Stimulated activated CD4-positive, alpha-beta T cell treated with anti-CD3 and anti-CD28 coated beads, TNF-alpha, amount 100 ng/mL, for 1 hour (primary cell): ENCODE measurements at places on chromosomes 5 and 9.

DNA sequence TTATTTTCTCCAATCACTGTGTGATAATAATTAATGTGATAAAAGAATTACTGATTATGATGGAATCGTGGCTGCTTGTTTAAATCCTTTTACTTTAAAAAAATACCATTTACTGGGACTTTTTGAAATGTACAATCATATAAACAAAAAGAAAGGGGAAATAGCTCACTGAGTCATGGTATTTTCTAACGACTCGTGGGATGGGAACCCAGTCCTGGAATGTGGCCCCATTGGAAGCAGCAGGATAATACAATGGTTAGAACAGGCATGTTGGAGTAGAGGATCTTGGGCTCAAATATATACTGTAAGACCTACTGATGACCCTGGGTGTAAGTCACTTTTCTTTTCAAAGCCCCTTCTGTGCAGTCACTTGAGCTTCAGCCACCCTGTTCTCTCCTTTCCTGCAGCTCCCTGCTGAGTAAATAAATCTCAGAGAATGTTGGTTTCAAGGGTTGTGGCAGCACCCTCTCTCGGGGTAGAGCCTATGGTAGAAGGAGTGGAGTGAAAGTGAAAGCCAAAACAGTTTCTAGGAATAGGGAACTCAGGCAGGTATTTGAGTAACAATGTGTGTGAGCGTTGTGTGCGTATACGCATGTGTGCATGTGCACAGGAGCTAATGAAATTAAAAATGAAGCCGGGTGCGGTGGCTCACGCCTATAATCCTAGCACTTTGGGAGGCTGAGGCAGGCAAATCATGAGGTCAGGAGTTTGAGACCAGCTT is 40.8 kb upstream of the LARP1 start:
- no peak for DNase-seq

- DNase-seq = no peak
Observed at GRCh38 chr9:80507611-80508010, 935.8 kb downstream of the TLE4 start.

DNA sequence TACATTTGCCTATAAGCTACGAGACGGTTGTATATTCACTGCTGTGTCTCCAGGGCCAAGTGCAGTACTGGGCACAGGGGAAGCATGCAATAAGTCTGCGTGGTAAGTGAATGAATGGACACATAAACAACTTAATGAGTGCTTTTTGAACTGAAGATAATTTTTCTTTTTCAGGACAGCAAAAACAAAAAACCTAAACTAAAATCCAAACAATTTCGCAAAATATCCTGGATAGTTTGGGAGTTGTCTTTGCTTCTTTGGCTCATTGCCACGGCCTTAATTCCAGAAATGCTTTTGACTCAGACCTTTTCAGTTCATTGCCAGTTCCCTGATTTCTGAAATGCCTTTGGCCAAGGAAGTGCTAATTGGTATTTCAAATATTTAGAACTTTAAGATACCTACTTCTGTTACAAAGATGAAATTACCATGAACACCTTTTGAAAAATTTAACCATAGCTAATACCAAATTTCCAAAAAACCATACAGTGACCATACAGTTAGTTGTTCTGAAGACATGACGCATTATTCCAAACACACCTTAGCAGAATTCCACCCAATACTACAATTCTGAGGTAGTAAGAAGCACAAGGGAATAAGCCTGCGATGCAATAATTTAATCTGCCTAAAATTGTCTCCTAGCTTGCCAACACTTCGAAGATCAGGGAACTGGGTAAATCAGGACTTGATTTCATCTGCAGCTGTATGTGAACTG is 42.8 kb downstream of the TEK start:
- no peak for DNase-seq

DNA sequence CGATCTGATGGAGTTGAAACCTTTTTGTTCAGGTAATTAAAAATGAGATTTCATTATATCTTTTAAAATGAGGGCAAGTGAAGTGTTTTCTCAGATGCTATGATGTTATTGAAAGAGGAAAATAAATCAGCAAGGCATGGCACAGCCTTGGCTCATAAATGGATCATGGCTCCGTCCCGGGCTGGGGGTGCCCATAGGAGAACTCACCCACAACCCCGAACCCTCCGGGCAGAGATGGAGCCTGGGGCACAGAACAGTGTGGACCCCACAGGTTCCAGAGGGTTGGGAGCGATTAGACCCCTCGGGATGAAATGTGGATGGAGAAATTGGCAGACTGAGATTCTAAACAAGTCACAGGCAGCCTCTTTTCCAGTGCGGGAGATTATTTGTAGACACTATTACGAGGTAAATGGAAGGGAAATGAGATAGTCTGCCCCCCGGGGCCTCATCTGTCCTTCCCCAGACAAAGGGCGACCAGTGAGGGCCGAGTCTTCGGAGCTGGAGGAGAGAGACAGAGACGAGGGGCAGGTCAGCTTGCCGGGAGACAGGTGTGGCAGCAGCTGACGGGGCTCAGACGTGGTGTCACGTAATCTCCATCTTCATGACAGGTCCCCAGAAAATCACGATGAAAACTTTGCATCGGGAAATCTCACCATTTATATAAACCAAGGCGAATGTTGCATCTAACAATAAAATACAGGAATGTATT is 33.7 kb downstream of the NDUFS6 start:
- no peak for DNase-seq

GRCh38 chr9:37036776-37037502 is 2.9 kb upstream of the PAX5 start:
- no peak for DNase-seq

DNA sequence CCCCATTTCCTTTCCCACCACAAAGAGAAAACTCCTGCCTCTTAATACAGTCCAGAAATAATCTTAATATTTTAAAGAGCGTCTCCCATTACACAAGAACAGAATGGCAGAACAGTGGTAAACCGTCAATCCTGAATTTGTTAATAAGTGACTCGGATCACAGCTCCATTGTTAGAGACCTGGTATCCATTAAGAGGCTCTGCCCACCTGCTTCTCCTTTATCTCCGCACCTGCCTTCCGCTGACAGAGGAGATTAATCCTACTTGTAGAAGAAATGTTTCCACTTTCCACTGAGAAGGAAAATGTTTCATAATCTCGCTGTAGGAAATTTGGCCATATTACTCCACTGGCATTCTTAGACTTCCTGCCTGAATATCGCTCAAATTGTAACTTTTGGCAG is 1493.2 kb downstream of the MAT2B start:
- no peak for DNase-seq

- no peak for DNase-seq
Observed at GRCh38 chr5:95619514-95620029, 315 bp upstream of the GPR150 start.

- no peak for DNase-seq
Observed at GRCh38 chr5:79241535-79241979, 5.6 kb downstream of the JMY start.

DNA sequence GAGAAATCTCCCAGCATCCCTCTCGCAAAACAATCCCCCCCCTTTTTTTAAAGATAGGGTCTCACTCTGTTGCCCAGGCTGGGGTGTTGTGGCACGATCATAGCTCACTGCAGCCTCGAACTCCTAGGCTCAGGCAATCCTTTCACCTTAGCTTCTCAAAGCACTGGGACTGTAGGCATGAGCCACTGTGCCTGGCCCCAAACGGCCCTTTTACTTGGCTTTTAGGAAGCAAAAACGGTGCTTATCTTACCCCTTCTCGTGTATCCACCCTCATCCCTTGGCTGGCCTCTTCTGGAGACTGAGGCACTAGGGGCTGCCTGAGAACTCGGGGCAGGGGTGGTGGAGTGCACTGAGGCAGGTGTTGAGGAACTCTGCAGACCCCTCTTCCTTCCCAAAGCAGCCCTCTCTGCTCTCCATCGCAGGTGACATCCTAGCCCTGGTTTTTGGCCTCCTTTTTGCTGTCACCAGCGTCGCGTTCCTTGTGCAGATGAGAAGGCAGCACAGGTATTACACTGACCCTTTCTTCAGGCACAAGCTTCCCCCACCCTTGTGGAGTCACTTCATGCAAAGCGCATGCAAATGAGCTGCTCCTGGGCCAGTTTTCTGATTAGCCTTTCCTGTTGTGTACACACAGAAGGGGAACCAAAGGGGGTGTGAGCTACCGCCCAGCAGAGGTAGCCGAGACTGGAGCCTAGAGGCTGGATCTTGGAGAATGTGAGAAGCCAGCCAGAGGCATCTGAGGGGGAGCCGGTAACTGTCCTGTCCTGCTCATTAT is 6.8 kb downstream of the CA9 start:
- DNase-seq = no peak

DNA sequence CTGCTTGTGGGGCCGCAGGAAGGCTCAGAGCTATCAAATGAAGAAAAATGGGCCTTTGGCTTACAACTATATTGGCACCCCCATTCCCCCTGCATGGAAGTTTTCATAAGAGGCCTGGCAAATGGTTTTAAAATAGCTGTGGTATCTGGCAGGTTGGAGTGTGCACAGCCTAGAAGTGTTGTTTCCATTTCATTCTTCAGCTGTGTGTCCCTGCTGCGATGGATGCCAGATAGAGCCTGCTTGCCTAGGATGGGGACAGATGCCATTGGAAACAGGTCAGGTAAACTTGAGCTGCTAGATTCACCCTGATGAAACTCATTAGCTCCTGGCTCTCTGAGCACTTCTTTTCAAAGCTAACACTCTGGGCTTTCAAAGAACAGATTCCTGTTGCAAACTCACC is 183.3 kb downstream of the IRX1 start:
- no peak for DNase-seq

- no peak for DNase-seq
Observed at GRCh38 chr5:74430631-74431289, 209.8 kb downstream of the ENC1 start.

DNA sequence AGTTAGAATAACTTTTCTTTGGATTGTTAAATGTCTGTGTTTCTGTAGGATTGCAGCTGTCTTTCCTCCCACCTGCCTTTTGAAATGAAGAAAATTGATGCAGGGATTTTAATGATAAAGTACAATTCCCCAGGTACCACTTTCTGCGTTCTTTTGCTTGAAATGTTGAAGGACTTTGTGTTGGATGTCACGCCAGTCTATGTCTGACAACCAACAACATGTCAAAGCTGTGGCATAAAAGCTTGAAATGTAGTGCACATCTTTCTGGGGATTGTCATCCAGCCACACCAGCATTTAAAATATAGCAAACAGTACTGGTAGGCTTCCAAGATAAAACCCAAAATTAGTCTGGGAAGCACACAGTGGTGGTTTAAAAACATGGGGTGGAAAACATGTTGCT is 381.4 kb downstream of the TMEM161B start:
- no peak for DNase-seq

DNA sequence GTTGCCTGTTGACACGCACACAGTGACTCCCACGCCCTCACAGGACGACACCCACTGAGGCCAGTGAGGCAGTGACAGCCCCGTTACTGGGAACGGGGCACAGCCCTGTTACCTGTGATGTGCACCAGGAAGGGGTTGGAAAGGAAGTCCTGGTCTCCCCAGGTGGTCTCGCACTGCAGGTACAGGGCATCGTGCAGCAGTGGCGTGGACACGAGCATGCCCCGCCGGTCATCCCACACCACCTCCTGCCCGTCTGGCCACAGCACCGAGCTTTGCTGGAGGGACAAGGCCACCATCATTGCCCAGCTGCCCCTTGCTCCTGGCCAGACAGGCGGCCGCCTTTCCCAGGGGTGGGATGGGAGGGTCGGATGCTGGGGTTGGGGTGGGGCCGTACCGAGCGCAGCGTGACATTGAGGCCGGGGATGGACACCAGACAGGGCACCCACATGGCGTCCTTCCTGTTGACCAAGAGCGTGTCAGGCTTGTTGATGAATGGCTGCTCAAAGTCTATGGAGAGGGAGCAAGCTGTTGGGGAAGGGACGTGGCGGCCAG is 19.5 kb downstream of the FLT4 start:
- no peak for DNase-seq

- no peak for DNase-seq
Observed at GRCh38 chr5:10457682-10458574, 16.2 kb downstream of the ROPN1L start.

DNA sequence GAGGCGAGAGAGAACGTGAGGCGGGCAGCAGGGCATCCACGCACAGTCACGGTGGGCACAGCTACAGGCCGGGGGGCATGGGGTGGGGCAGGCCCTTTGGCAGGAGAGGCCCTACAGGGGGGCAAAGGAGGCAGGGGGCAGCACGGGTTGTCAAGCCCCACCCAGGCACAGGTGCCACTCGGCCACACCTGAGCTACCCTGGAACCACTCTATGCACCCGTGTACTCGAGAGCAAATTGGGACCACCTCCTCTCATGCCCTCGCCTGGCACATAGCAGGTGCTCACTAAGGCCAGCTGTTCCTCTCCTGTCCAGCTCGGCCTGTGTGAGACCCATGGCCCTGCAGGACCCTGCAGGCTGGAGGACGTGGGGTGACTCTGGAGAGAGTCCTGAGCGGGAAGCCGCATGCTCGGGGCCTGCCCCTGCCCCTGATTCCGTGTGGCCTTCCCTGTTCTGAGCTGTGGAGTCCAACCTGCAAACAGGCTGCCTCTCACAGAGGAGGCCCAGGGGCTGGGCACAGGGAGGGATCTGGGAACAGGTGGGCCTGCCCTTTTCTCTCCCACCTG is 31.4 kb upstream of the SARDH start:
- DNase-seq = no peak

DNA sequence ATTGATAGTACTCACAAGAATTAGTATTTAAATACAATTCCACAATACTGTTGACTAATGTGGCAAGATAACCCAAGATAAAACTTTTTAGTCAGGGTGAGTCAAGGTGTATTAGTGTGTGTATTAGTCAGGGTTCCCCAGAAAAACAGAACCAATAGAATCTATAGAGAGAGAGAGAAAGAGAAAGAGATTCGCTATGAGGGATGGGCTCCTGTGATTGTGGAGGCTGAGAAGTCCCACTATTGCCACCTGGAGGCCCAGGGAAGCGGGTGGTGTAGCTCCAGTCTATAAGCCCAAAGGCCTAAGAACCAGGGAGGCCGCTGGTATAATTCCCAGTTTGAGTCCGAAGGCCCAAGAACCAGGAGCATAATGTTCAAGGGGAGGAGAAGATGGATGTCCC is 10.0 kb upstream of the SHISAL2B start:
- no peak for DNase-seq

DNA sequence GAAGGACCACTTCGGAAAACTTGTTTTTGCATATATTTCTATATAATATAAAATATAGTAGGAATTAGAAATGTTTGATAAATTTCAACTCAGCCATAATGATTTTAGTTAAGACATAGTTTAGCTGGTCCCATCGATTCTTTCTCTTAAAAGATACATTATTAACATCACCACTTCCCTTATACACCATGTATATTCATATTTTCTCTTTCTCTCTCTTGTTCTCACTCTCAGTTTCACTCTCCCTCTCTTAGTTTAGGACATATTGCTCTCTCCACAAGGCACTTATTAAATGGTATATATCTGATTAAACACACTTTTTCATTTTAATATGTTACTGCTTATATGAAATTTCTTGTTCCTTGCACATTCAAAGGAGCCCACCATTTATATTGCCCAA is 90.1 kb upstream of the RASEF start:
- DNase-seq = no peak

DNA sequence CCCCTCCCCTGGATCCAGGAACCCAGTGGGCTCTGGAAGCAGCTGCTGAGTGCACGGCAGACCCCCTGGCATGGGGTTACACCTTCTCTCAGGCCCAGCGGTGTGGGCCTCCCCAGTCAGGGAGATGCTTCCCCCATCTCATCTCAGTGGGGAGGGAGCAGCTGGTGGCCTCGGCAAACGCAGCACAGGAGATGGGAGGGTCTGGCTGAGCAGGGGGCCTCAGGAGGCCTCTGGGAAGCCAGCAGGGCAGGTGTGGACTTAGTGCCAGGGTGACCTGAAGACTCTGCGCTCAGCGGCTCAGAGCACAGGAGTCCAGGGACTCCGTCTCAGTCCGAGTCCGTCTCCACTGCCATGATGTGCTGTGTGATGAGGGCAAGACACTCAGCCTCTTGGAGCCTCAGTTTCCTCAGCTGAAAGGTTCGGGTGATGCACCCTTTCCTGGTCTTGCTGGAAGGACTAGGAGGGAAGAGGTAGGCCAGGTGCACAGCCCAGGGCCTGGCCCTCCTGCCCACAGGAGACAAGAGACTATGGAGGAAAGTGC is 100.6 kb downstream of the GTF3C4 start:
- no peak for DNase-seq
